ENCODE measurements at places on chromosomes 4 and X.

DNA sequence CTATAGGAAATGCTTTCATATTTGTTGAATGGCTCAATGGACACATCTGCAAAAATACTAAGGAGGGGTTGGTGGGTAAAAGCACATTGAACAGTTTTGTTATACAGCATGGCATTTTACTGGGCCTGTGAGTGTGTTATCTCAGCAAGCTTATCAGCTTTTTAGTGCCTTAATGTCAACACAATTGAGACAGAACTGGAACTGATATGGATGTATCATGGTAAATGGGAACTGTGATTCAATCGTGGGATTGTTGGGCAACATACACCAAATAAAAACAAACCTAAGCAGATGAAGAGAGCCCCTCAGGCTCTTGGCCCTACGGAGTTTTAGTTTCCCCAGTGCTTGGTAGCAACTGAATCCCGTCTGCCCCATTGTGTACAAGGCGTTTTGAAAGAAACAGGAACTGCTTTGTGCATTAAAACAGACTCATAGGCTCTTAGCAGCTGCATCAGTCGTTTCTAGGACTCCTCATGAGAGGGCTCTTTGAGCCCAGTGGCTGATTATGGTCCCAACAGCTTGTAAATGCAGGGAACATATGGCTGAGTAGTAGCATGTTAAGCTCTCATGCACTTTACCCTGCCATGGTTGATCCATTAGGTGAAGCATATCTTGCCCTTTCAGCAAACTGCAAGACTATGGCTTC, 7.3 kb downstream of the GPR119 start:
- no peak for DNase-seq

DNA sequence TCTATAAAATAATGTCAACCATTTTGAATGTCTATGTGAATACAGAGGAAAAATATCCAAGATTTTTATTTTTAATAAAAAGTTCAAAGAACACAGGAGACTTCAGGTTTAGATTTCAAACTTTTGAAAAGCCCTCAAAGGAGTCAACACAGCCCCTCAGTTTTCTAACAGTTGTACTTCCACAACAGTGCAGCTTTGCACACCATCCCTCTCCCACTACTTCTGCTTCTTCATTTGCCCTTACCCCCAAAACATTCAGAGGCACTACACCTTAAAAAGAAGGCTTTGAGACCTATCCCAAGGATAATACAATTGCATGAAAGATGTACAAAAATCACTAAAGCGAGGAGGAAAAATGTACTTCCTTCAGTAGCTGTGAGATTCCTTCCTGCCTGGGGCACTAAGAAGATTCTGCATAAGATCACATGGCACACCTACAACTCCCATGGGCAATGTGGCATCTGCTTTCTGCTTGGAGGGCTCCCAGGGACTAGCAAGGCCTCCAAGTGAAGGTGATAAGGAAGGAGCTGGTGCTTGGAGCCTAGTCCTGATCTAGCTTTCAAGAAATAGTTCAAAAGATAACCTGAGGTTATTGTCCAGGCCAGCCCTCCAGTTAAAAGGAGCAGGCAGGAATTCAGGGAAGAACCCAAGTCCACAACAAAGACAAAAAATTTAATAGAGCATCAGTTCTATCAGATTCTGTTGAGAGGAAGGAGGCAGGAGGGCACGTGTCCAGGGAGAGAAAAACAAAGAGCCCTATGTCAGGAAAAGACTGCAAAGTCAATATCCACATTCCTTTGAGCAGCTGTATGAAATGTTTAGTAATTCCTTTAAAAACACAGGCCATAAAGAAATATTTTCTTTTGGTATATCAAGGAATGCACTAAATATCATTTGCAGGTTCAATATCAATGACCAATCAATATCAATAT, 19.1 kb downstream of the ARAP2 start:
- no peak for DNase-seq

- no peak for DNase-seq
Observed at GRCh38 chr4:126737899-126738526, 894.7 kb upstream of the INTU start.

GRCh38 chr4:78624048-78624447, 72.5 kb downstream of the ANXA3 start:
- no peak for DNase-seq

DNA sequence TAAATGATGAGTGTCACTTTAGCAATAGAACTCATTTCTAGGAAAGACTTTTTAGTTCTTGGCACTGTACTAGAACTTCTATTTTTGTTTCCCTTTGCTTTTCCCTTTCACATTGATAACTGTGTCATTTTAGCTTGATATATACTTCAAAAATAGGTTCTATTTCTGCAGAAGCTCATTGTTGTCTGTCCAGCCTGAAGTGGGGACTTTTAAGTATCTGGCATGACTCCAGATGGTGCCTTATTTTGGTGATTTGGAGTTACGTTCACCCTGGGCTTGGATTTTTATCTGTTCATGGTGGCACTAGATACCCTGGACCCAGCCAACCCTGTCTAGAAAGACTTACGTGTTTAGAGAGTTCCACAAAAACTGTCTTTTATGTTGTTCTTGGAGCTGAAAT, 3.4 kb downstream of the ABHD18 start:
- DNase-seq = no peak

DNA sequence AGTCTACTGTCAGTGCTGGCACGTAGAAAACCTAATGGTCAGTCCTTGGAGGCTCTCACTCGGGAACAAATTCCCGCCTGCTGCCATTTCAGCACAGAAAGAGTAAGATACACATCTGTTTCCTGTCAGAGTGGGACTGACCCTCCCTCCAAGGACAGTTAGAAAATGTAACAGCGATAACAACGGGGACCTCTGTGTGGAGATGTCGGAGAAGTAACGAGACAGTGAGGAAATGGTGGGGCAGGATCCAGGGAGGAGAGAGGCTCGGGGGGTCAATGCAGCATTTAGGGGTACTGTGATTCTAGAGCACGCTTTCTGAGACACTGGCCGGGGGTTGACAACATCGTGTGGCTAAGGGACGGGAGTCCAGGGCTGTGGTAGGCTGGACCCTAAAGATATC, 36.0 kb upstream of the SORCS2 start:
- DNase-seq = no peak

- no peak for DNase-seq
Observed at GRCh38 chrX:30741545-30741944, 88.3 kb downstream of the GK start.

DNA sequence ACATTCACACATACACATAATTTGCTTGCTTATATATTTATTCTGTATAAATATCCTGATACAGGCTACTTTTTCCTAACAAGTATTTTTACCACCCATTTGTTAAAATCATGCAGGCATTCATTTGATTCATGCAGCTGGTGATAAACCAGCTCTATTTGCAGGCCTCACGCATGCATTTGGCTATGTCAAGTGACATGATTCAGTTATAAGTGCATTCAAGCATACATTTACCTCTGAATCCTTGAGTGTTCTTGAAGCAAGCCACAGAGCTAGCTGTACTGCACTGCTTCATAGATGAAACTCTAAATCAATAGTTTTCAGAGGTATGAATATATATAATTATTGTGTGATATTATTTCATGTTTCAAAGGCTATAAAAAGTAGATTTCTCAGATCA, 544.0 kb upstream of the AGA start:
- no peak for DNase-seq

GRCh38 chrX:44903830-44904530, 31.0 kb downstream of the KDM6A start:
- no peak for DNase-seq

DNA sequence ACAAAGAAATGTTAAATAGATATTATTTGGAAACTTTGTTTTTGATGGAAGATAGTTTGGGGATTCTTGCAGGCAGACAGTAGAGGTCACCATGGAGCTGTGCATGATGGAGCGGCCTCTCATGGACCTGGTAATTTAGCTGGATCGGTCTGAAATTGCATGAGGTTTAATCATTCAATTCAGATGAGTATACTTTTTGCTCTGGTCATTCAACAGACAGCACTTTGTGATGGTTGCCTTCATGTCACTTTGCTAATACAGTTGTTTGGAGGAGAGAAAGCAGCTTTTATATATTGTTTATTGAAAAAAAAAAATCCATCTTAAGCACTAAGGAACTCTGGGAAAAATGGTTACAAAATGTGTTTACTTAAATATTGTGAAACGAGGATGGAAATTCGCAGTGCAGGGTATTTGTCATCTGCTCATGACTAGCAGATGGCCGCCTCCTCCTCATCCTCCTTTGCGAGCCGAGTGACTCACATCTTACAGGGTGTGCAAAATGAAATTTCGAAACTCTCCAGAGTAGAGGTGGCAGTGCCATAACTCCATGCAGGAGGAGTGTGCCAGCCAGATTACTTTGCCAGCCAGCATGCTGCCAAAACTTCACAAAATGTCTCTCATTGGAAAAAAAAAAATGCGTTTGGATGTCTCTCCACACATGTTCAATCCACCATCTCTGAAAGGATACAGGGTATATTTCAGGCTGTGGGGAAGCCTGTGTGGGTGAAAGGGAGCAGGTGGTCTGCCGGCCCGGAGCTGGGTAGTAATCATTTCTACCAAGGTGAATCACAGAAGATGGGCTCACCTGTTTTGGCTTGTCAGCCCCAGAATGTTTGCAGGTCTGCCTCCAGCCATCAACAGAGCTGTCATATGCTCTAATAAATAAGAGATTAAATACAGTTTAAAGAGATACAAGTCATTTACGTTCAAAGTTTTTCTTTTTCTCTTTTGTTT, 314.9 kb upstream of the DIPK2B start:
- peak; percentile 25 for DNase-seq

DNA sequence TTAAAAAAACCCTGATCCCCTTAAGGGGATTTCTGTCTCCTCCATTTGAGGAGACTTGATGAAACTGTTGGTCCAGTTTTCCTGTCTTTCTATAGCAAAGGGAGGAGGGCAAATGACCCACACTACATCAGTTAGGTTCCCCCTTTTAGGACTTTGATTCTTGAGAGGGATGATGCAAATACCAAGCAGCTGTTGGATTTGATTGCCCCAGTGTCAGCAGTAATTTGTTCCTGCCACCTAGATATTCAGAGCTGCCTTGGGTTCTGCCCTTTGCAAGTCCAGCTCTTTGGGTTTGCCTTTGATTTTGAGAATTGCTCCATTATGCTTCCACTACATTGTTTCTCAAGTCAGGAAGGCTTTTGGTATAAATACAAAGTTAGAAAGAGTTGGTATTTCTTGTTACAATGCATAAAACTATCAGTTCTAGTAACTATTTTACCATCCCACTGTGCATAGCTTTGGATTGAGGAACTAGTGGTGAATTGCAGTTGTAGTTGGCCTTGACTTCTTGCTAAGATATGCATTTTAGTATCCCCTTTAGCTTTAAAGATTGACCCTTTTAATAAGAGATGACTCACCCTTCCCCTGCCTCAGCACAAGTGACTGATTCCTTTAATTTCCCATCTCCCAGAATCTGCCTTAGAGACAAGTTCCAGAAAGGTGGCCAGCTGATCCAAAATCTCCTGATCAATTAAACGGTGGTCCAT, 24.3 kb upstream of the ZNF330 start:
- DNase-seq = no peak

DNA sequence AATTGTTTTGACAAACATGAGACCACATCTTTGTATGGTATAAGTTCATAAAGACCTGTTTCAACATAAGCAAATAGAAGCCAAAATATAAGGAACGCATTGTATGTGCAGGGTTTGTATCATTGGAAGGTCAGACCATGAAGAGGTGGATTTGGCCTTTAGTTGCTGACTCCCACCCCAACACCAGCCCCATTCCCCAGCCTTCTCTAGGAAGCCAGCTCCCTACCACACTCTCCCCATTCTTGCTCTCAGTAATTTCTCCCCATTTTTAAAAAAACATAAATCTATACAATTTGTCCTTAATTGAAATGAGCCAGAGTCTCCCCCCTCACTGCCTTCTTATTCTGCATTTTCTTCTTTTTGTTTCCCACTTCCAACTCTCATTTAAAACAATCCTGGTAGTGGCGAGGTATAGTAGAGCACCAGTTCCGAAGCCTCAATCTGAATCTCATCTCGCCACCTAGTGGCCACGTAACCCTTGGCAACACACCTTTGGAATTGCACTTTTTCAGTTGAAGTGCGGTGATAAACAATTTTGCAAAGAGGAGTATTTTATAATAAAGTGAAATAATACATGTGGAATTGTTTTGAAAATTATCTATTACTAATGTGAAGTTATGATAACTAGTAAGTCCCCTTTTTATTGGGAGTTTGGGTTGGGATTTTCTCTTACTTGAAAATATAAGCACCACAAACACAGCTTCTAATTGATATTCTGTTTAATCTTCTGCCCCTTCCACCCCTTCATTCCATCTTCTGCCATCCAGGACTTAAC, 126.6 kb downstream of the ASB9 start:
- DNase-seq = peak; percentile 37

DNA sequence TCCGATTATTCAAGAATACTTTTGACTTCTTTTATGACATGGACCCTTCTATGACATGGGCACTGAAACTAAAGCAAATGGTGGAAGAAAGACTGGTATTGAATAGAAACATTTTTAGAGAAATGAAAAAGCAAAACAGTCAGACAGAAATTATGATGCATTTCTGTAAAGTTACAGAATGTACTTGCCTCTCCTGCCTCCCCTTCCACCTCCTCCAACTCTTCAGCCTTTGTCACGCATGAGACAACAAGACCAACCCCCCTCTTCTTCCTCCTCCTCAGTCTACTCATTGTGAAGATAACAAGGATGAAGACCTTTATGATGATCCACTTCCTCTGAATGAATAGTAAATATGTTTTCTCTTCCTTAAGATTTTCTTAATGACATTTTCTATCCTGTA, 46.3 kb upstream of the HUWE1 start:
- DNase-seq = no peak

GRCh38 chr4:157664726-157665125, 444.2 kb downstream of the GRIA2 start:
- DNase-seq = no peak
